SW 1271 (cell line): ENCODE measurements at places on chromosomes 12 and 14.

- no peak for DNase-seq
These were observed 12.8 kb downstream of the MYL2 start for GRCh38 chr12:110907583-110907982.

DNA sequence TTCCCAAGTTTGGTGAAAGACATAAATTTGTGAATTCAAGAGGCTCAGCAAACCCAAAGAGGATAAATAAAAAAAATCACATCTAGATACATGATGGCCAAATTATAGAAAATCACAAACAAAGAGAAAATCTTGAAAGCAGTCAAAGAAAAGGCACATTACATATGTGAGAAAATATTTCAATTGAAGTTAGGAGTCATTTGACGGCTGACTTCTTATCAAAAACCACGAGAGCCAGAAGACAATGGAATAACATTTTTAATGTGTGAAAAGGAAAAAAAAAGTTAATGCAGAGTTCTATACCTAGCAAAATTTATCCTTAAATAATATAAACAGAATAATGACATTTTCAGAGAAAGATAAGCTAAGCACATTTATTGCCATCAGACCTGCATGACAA is 307.0 kb downstream of the C12orf75 start:
- no peak for DNase-seq

DNA sequence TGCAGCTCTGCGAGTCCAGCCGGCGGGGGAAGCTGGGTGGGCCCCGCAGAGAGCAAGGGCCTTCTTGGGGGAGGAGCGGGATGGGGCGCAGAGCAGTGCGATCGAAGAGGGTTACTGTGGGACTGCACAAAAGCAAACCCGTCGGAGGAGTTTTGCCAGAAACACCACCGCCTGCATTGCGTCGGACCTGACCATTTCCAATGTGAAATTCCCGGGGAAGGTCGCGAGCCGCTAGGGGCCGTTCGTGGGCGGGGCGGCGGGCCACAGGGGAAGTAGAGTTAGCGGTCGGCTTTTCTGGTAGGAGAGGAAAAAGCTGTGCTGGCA is 333 bp upstream of the KCNA1 start:
- DNase-seq: no peak

DNA sequence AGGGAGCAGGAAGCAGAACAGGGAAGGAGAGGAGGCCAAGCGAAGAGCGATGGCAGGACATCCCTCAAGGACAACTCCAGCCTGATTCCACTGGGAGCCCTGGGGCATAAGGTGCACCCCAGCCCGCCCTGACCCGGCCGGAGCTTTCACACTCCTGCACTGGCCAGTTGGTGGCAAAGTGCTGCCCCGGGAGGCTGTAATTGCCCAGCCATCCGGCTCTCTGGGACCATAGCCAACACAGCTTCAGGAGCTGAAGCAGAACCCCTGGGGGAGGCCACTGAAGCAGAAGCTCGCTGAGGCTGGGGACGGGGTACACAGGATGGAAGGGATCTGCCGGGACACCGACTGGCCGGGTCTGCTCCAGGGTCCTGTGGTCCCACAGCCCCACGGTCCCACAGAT is 41.9 kb upstream of the BEGAIN start:
- DNase-seq: no peak

DNA sequence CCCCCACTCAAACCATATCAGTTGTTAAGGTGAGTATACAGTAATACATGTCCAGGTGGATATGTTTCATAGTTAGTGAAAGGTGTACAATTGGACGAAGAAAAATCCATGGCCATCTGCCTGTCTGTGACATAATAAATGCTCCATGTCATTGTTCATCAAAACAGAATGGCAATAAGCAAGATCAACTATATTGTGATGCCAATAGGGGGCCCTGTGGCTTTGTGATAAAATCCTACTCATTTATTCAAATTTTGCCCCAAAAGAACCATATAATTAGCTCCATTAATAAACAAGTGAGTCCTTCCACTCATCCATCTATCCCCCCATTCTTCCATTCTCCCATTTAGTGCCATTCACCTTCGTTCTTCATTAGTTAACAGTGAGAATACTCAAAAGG is 102.0 kb downstream of the MGST1 start:
- no peak for DNase-seq

- no peak for DNase-seq
These were observed 169.5 kb downstream of the ANO4 start for GRCh38 chr12:100964028-100964427.

- DNase-seq: no peak
These were observed 229.5 kb downstream of the FOXN3 start for GRCh38 chr14:89187501-89187900.

- no peak for DNase-seq
These were observed 20.5 kb downstream of the SARNP start for GRCh38 chr12:55797068-55797467.

DNA sequence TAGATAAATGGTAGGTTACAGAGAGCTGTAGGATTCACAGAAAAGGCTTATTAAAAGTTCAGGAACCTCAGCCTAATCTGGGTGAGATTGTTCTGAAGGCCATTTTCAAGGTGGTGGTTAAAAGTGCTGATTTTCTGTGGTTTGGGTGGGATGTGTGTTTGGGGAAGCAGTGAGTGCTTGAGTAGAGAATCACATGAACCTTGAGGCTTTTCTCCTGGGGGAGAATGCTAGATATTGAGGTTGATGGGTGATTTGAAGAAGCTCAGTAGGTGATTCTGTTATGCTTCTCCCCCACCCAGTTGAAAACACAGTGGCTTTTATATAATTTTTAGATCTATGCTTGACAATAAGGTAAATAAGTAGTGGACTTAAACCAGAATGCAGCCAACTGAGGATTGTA is 420.9 kb downstream of the PCNX1 start:
- no peak for DNase-seq

DNA sequence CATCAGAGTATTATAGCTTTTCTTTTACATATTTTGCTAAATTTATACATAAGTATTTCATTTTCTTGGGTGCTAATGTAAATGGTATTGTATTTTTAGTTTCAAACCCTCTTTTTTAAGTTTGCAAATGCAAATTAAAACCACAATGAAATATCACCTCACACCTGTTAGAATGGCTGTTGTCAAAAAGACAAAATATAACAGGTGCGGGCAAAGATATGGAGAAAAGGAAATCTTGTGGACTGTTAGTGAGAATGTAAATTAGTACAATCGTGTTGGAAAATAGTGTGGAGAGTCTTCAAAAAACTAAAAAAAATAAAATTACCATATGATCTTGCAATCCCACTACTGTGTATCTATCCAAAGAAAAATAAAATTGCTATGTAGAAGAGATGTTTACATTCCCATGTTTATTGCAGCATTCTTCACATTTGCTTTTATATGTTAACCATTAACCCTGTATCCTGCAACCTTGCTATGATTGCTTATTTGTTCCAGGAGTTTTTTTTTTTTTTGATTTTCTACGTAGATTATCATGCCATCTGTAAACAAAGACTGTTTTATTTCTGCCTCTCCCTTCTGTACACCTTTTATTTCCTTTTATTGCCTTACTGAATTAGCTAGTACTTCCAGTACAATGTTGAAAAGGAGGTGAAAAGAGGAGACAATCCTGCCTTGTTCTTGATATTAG is 405.4 kb upstream of the MIS18BP1 start:
- no peak for DNase-seq

- no peak for DNase-seq
These were observed 6.2 kb downstream of the SIX1 start for GRCh38 chr14:60643141-60643462.

DNA sequence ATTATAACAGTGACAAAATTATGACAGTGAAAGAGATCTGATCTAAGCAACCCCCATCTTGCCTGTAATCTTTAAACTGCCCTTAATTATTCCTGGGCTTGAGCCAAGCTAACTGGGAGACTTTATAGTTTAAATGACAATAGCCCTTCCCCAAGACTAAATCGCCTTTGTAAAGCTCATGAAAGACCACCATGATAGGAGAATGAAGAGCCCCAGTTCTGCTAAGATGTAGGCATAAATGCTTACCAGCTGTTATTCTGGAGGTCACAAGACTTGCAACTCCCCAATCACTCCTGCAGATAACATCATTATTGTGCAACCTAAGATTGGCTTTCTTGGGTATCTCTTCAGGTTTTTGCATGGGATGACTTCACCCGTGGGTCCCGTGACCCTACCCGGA is 599.7 kb downstream of the KCNH5 start:
- DNase-seq: no peak

GRCh38 chr12:32230613-32230993 is 124.0 kb downstream of the BICD1 start:
- DNase-seq: no peak

DNA sequence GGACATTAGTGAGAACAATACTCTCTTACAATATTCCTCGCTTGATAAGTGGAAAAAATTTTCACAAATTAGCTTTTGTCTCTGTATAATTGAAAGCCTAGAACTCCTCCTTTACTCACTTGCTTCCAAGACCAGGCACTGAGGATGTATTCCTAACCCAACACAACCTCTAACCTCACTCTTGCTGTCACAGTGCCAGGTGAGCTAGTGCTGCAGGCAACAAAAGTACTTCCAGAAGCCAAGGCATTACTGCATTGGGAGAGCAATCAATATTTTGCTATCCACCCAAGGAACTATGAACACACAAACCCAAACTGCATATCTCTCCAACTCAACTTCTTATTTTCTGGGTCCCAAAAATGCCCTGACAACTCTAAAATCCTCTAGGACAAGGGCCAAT is 1081.0 kb downstream of the VRK1 start:
- no peak for DNase-seq

- no peak for DNase-seq
These were observed 236.8 kb downstream of the GRIN2B start for GRCh38 chr12:13744561-13744960.

GRCh38 chr14:51188566-51189185 is 51.4 kb upstream of the TMX1 start:
- DNase-seq: no peak

- DNase-seq: no peak
These were observed 5.1 kb downstream of the KRT85 start for GRCh38 chr12:52362118-52362726.

DNA sequence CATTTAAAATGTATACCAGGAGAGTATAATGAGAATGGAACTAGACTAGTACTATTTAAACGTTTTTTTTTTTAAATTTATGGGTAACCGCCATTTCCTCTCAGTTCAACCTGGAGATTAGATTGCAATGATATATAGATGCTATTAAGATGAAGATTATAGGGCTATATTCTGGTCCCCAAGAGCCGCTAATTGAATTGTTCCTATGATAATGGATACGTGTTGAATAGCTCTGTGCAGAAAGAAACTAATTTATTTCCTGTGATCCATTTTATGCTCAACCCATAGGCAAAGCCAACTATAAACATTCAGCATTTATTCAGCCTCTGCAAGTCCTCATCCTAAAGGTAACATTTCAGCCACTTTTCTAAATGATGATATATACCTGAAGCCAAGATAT is 1595.1 kb upstream of the SEL1L start:
- no peak for DNase-seq

DNA sequence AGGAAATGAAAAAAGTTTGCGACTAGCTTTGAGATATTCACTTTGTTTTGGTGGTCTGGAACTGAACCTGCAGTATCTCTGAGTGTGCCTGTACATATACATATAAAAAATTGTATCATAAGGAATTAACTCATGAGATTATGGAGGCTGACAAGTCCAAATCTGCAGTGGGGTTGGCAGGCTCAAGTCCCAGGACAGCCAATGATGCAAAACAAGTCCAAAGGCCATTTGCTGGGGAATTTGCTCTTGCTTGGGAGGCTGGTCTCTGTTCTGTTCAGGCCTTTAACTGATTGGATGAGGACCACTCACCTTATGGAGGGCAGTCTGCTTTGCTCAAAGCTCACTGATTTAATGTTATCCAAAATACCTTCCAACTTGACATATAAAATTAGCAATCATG is 66.8 kb downstream of the FGD4 start:
- no peak for DNase-seq

DNA sequence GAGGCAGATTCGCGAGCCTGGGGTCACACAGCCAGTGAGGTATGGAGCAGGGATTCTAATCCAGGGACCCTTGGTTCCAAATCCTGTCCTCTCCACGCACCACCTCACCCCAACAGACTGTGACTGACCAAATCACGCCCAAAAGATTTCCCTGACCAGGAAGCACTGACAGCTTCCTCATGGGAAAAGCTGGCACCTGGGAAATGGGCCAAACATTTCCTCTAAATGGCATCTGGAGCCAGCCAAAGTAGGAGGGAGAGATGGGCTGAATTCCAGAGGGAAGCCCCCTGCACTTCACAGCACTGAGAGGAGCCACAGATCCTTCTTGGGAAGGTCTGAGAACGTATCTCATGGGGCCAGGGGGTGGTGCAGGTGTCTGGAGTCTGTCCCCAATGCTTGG is 28.8 kb downstream of the CCDC92 start:
- DNase-seq: no peak

- no peak for DNase-seq
These were observed 73.0 kb downstream of the KITLG start for GRCh38 chr12:88507270-88507669.

GRCh38 chr12:80233926-80234325 is 134.6 kb downstream of the OTOGL start:
- DNase-seq: no peak

DNA sequence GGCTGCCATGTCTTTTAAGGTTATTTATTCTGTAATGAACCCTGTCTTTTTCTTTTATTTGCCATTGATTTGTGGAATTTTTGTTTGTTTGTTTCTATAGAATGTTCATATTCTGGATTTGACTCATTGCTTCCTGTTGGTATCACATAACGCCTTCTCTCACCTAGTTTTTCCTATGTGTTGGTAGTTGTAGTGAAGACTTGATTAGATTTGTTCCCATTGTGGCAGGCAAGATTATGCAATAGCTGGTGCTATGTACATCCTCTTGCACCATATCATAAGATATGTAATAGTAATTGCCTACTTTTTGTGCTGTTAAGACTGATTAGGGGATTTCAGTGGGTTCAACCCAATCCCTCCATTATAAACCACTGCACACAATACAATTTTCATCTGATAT is 3.9 kb upstream of the KRT6B start:
- no peak for DNase-seq

- DNase-seq: no peak
These were observed 1.7 kb downstream of the CDK17 start for GRCh38 chr12:96398424-96399119.

- DNase-seq: no peak
These were observed 21.6 kb downstream of the DYNC1H1 start for GRCh38 chr14:101985957-101986356.

- DNase-seq: no peak
These were observed 1.8 kb upstream of the EVL start for GRCh38 chr14:100063314-100063941.
